Activated CD8-positive, alpha-beta T cell treated with anti-CD3 and anti-CD28 coated beads, Interleukin-2, amount 10 ng/mL, durations not matched to agents 7 days and 5 days (primary cell): ENCODE measurements at places on chromosomes 7 and 10. TPM values are rescaled to one million over a fixed set of nuclear protein-coding genes. Genes with fewer than 3 reads are reported as not detected.
A peak's percentile ranks its signal among the peaks of the same experiment; 100 is the strongest.

- DNase-seq: no peak
- no peak overlapping the region for H3K4me3 ChIP-seq
- H3K27me3 ChIP-seq: peaks cover 2% of the 10 kb centered on the region
These were observed 31.9 kb upstream of the GUSB start for GRCh38 chr7:66013938-66014337.

DNA sequence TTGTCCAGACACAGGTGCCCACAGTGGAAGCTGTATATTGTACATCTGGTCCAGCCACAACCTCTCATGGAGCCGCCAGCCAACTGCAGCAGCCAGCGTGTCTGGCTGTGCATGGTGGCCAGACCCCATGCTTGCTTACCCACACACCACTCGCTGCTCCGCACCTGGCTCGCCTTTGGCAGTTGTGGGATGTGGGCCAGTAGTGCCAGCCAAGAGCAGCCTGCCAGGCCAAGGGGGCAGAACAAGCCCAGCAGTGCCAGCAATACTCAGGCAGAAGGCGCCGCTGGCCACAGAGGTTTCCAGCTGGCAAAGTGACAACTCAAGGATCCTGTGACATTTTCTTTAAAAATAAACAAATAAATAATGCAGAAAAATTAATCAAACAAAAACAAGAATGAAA lies 11.7 kb upstream of the TMEM243 start:
- DNase-seq: no peak
- no peak overlapping the region for H3K4me3 ChIP-seq
- H3K27me3 ChIP-seq: peaks cover 12% of the 10 kb centered on the region
- no peaks in the 10 kb centered on the region for H3K36me3 ChIP-seq

DNA sequence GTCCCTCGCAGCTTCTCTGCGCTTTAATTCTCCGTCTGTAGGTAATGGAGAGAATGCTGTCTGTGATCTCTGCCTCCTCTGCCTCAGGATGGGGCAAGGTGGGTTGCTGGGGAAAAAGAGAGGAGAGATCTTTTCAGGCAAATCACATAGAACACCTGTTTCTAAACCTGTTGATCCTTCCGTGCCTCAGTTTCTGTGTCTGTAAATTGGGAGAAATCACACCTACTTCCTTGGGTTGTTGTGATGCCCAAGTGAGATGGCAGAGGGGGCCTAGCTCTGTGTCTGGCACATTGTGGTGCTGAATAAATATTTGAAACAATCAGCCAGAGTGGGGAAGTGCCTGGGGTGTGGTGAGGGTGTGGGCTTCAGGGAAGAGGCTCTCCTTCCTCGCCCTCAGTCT lies 28.8 kb downstream of the KAZALD1 start:
- H3K27me3 ChIP-seq: peaks cover 44% of the 10 kb centered on the region
- no peaks in the 10 kb centered on the region for H3K36me3 ChIP-seq
- H3K4me3 ChIP-seq: no peak overlapping the region
- H3K27ac ChIP-seq: no peak overlapping the region

DNA sequence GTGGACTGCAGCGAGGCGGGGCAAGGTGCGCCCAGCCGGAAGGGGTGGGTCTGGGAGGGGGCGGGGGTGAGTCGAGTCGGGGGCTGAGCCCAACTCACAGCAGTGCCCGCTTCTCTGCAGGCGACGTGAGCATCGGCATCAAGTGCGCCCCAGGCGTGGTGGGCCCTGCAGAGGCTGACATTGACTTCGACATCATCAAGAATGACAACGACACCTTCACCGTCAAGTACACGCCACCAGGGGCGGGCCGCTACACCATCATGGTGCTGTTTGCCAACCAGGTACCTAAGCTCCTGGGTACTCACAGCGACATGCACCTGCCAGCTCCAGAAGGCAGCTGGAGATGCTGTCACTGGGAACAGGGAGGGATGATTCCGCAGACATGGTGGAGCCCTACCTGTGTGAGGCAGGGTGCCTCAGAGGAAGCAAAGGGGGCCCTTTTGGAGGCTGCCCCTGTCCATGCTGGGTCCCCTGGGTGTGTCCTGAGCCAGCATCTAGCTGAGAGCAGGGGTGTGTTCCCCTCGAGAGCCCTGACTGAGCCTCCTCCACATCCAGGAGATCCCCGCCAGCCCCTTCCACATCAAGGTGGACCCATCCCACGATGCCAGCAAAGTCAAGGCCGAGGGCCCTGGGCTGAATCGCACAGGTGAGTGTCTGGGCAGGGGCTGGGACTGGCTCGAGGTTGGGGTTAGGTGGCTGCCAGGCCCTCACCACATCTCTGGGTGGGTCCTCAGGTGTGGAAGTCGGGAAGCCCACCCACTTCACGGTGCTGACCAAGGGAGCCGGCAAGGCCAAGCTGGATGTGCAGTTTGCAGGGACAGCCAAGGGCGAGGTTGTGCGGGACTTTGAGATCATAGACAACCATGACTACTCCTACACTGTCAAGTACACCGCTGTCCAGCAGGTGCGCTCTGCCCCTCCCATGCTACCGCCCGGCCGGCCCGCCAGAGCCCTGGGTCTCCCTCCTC lies 12.8 kb downstream of the FLNC start:
- H3K4me1 ChIP-seq: peaks cover 1% of the 10 kb centered on the region
- no peaks in the 10 kb centered on the region for H3K36me3 ChIP-seq
- H3K27me3 ChIP-seq: no peaks in the 10 kb centered on the region
- H3K4me3 ChIP-seq: no peak overlapping the region
- no peak overlapping the region for H3K27ac ChIP-seq
- DNase-seq: no peak

DNA sequence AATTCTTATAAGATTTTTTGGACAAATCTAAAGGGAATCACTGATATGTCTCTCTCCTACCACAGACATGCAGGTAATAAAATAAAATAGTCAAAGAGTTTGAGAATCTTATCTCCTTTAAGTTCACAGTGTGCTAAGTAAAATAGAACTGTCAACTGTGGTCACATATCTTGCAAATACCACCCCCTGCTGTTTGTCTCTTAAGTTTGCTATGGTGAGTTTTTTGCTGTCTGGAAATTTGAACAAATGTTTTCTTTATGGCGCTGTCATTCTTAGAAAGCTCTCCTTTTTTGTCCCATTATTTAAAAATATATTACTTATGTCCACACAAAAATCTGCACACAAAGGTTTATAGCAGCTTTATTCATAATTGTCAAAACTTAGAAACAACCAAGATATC lies 19.6 kb downstream of the GIMAP5 start:
- no peak for DNase-seq
- peaks cover 49% of the 10 kb centered on the region for H3K4me1 ChIP-seq
- no peaks in the 10 kb centered on the region for H3K27me3 ChIP-seq
- peaks cover 5% of the 10 kb centered on the region for H3K36me3 ChIP-seq
- peak overlapping the region; percentile 67 for H3K4me3 ChIP-seq
- H3K27ac ChIP-seq: peak overlapping the region; percentile 90

GRCh38 chr7:88500131-88500530 lies 193.4 kb upstream of the STEAP4 start:
- no peaks in the 10 kb centered on the region for H3K36me3 ChIP-seq
- H3K27me3 ChIP-seq: no peaks in the 10 kb centered on the region
- no peaks in the 10 kb centered on the region for H3K4me1 ChIP-seq
- no peak for DNase-seq

GRCh38 chr10:34141032-34141680 lies 673.9 kb downstream of the PARD3 start:
- H3K27me3 ChIP-seq: peaks cover 6% of the 10 kb centered on the region
- DNase-seq: no peak
- peaks cover 8% of the 10 kb centered on the region for H3K4me1 ChIP-seq
- no peak overlapping the region for H3K4me3 ChIP-seq

The CUBN gene
- total RNA-seq: 1.2 TPM

The SFXN3 gene
- total RNA-seq: 24.7 TPM

The MACROH2A2 gene
- 6.2 TPM for total RNA-seq

The ECHDC3 gene
- 1.2 TPM for total RNA-seq
